ENCODE measurements at places on chromosomes 7 and 10. TPM values are rescaled to one million over a fixed set of nuclear protein-coding genes. Genes with fewer than 3 reads are reported as not detected.

The CLCN1 gene
- total RNA-seq, result 0.09 TPM

The NSUN6 gene
- 17.8 TPM for total RNA-seq

The TBATA gene
- total RNA-seq, result not detected

DNA sequence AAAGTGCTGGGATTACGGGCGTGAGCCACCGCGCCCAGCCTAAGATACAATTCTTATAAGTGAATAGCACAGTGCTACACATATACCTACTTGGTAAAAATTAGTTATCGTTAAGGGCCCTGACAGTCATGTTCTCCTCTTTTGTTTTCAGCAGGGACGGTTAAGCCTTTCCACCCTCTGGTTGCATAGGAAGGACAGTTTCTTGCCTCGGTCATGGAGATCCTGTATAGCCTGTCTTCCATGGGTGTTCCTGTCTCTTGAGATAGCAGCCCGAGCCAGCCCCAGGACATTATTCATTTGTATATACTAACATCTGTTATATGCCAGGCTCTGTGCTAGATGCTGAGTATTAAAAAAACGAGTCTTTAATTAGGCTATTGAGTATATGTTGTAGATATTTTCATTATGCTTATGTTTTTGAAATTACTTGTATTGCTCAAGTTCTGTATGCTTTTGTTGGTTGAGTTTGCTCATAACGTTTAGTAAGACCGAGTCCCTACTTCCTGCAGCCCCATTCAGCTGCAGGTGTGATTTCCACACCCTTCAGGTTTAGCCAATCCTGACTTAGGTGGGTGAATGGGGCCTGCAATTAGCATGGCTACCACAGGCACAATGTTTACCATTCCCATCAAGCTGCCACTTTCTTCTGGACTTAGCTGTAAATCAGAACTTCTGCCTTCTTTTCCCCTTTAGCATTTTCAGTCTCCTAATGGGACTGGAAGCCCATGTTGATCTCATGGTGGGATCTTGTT lies 24.8 kb downstream of the CCSER2 start:
- H3K27me3 ChIP-seq, result no peaks in the 10 kb centered on the region
- no peak overlapping the region for H3K27ac ChIP-seq
- H3K4me1 ChIP-seq, result peaks cover 27% of the 10 kb centered on the region
